Hair follicular keratinocyte (primary cell): ENCODE measurements at places on chromosomes 1 and 21. TPM values are rescaled to one million over a fixed set of nuclear protein-coding genes. Genes with fewer than 3 reads are reported as not detected.

Gene CLDN14
- not detected in 2 replicates for total RNA-seq

Gene BMP8B
- 0.04 and 0.08 TPM in 2 replicates for total RNA-seq

Gene DESI2
- total RNA-seq, result 41.1 and 42.8 TPM in 2 replicates

Gene NUAK2
- 15.5 and 18.4 TPM in 2 replicates for total RNA-seq

Gene NPPB
- not detected in 2 replicates for total RNA-seq

Gene IGSF21
- not detected in 2 replicates for total RNA-seq

Gene PYHIN1
- not detected in 2 replicates for total RNA-seq

Gene KCNE1
- total RNA-seq, result 0.38 TPM in 1 of 2 replicates, not detected in the other
